Fibroblast of skin of abdomen (primary cell): ENCODE measurements at places on chromosomes 5 and 9.
A peak's percentile ranks its signal among the peaks of the same experiment; 100 is the strongest.

- no peak for DNase-seq
Measured at GRCh38 chr9:93111371-93112115, 15.5 kb downstream of the CARD19 start.

DNA sequence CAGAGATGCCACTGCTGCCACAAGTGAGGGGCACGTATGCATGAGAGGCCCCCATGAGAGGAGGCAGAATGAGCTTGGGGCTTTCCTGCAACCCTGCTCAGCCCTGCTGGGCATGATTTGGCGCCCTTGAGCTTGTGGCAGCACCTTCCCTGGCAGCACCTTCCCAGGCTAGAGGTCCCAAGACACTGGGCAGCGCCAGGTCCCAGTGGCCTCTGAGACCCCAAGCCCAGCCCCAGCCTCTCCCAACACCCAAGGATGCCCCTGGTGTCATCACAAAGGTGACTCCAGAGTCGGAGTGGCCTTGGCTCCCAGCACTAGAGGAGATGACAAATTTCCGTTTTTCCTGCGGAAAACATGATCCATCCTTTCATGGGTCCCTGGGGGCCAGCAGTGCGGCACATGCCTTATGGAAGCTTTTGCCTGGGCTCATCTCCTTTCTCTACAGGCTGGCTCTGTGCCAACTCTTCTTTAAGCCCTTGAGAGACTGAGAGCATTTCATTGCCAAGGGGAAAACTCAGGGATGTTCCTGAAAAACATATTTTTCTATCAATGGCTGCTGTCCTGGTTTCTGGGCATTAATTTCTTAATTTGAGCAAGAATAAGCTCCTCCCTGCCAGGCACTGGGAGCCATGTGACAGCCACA is 77.1 kb upstream of the ADAMTS2 start:
- no peak for DNase-seq

- DNase-seq = peak; percentile 8
Measured at GRCh38 chr5:80745490-80745889, 90.7 kb upstream of the DHFR start.

DNA sequence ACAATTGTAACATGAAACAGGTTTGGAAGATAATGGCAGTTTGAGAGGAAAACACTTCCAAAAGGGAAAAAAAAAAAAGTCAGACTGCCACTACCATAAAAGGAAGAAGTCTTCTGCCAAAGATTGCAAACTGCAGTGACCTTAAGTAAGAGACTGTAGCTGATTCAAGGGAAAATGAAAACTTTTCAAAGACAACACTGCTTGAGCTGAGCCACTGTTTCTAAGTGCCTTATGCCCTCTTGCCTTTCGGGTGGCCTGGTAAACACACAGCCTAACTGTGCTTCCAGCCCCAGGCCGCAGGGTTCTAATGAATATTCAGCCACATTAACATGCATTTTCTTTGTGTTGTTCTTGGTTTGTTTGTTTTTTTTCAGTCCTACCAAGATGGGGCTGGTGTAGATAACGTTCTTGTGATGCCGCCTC is 354.6 kb downstream of the BNC2 start:
- DNase-seq = peak; percentile 84

DNA sequence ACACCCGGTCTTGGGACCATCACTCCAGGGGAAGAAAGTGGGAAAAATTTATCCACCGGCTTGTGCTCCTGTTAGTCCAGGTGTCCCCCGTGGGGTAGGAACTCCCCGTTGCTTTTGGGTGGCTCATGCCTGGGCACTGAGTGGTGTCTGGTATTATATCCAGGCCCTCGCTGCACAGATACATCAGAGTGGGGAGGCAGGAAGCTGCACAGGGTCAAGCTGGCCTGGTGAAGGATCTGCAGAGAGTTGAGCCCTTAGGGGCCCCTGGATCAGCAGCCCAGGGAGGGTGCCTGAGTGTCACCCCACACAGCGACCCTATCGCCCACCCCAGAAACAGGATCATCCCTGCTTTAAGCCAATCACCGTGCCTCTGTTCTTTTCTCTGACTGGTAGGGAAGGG is 24.4 kb upstream of the COL5A1 start:
- DNase-seq = no peak

GRCh38 chr9:132487980-132488535 is 78.0 kb downstream of the CFAP77 start:
- DNase-seq = no peak

DNA sequence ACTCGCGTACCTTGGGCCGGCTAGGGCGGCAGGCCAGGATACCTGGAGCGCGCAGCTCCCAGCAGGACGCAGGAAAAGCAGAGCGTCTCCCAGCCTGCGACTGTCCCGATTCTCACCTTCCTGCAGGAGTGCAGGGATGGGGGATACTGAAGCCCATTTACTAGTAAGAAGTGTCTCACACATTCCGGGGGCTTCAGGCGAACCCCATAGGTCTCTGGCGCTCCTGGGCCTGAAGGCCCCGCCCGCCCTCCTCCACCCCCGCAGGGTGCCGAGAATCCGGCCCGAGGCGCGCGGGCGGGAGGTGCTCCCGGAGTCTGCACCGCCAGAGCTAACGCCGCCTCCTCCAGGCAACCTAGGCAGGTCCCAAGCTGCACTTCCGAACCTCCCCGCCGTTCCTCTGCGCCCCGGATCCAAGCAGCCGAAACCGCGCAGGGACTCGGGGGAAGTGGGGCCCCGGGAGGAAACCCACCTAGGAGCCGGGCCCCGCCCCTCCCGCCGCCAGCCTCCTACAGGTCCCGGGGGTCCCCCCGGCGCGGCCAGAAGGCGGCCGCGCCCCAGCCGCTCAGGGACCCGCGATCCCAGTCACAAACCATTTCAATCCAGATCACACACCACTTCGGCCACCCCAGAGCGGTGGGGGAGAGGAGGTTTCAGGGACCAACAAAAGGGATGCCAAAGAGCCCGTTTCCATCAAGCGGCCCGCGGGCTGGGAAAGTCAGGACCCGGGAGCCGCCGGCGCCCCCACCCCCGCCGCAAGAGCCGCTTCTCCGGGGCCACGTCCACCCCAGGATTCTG is 1.2 kb downstream of the ROR2 start:
- DNase-seq = peak; percentile 52

GRCh38 chr9:90256345-90256744 is 386.3 kb downstream of the DIRAS2 start:
- DNase-seq = no peak

GRCh38 chr5:167945542-167946384 is 345.7 kb upstream of the WWC1 start:
- peak; percentile 99 for DNase-seq

GRCh38 chr9:89489548-89490530 is 8.1 kb downstream of the SEMA4D start:
- DNase-seq = no peak

DNA sequence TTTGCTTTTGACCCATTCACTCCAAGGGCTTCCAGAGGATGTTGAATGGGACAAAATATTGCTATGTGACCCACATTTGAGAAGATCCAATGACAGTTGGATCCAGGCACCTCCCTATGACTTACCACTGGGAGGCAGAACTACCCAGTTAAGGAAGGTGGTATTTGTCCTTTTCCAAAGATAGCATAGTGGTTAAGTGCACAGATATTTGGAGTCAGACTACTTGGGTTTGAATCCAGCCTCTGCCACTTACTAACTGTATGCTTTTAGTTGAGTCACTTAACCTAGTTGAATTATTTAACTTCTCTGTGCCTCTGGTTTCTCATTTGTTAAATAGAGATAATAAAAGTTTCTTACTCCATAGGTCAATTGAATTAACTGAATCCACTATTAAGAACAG is 74.5 kb upstream of the PALM2AKAP2 start:
- DNase-seq = peak; percentile 45

- DNase-seq = no peak
Measured at GRCh38 chr5:128566178-128566577, 28.1 kb upstream of the FBN2 start.

DNA sequence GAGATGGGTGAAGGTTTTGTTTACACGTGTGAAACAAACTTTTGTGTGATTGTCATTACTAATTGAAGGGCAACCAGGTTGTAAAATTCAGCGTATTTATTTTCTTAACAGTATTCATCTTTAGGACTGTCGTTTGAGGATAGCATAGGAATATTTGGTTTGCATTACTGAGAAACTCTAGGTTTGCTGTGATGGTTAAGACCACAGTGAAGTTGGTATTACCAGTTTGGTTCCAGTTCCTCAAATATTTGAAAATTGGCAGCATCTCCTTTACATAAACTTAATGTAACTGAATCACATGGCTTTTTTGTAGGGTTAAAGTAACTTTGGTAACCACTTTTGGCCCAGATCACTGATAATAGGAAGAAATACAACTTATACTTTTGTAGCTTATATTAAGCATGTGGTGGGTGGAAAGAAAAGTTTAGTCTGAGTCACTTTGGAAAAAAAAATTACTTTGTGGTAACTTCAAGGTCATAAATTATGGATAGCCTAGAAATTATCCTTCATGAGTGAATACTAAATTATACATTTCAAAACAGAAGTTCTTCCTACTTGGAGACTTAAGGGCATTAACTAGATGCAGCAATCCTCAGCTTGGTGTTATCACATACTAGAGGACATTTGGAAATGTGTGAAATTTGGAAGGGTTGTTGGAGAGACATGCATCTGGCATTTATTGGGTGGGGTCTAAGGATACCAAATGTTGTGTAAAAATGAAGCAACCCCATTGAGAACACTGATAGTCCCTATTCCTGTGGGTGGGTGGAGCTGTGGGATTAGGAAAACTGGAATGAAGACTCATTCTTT is 33.9 kb downstream of the G3BP1 start:
- DNase-seq = peak; percentile 91

- no peak for DNase-seq
Measured at GRCh38 chr9:95605101-95605500, 88.3 kb upstream of the PTCH1 start.

GRCh38 chr5:88868468-88869068 is 14.4 kb downstream of the MEF2C start:
- no peak for DNase-seq

DNA sequence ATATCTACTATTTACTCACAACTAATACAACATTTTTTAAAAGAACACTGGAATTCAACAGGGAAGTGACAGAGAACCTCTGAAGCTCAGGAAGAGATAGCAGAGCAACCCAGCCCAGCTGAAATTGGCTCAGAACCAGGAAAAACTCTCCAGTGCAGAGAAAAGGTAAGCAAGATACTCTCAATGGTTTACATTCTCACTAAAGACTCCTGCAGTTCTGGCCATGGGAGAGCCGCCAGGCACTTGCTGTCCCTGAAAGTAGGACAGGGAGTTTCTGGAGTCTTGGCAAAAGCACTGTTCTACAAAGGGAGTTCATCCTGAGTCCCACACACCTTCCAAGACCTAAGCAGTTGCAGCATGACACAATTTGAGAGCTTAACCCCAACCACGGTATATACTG is 330.8 kb downstream of the TRIM36 start:
- no peak for DNase-seq

DNA sequence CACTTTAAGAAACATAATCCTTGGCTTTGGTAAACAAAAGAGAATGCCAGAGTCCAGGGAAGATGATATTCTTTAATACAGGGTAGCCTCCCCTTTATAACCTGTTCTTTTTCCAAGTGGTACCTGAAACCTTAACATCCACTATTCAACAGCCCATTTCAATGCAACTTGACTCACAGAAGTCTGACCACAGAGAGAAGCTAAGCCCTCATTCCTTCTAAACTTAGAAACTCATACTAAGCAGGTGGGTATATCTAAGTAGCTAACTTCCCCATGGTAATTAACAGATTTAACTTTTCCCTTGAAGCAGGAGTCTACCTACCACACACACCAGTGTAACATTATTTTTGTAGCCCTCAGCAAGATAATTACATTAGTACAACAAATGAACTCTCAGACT is 91.9 kb downstream of the CEMIP2 start:
- DNase-seq = no peak

DNA sequence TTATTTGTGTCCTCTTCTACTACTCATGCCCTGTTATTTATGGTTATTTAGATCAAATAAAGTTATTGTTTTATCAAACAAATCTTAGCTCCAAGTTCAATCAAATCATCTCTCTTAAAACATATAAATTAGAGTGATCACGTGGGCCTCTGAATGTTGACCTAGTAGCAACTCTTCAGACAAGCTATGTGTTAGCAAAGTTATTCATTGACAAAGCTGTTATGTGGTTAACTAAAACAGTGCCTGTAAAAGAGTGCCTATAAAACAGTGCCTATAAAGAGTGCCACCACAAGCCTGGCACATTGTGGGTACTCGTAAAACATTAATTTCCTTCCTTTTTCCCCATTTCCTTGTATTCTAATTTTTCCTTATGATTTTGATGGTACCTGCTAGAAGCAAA is 421.9 kb downstream of the HCN1 start:
- no peak for DNase-seq

- no peak for DNase-seq
Measured at GRCh38 chr9:132614324-132614723, 31.9 kb downstream of the BARHL1 start.

DNA sequence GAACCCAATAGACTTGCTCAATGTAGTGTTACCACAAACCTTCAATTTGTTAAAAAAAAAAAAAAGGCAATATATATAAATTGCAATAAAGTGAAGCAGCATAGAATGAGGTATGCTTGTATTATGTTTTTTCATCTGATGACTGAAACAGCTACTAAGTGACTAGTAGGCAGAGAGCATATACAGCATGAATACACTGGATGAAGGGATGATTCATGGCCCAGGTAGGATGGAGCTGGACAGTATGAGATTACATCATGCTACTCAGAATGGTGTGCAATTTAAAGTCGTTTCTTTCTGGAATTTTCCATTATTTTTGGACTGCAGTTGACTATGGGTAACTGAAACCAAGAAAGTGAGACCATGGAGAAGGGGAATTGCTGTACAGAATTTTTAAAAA is 161.2 kb downstream of the GNA14 start:
- no peak for DNase-seq

DNA sequence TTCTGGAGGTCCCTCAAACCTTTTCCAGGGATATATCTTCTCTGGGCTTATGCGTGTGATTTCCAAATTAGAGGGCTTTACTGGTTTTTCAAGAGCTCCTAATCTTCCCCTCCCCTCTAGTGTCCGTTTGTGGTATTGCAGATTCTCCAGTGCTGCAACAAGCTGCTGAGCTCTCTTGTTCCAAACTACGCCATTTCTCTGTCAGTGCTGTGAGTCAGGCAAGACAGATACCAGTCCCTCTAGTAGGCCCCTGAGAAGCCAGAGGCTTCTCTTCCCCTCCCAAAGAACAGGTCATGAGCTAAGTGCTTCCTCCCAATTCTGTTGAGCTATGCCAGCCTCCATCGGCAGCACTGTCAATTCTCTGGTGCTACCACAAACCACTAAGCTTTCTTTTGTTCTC is 149.5 kb downstream of the FANCC start:
- DNase-seq = peak; percentile 88

GRCh38 chr9:117664419-117664818 is 39.8 kb upstream of the TLR4 start:
- no peak for DNase-seq
